Fibroblast of skin of back (primary cell): ENCODE measurements at places on chromosomes 4 and X.

- no peak for DNase-seq
Measured at GRCh38 chr4:112513971-112514646, 1.9 kb downstream of the NEUROG2 start.

GRCh38 chrX:17537723-17538243 lies 162.8 kb downstream of the NHS start:
- no peak for DNase-seq

GRCh38 chr4:183100827-183101226 lies 1.8 kb downstream of the WWC2 start:
- no peak for DNase-seq

DNA sequence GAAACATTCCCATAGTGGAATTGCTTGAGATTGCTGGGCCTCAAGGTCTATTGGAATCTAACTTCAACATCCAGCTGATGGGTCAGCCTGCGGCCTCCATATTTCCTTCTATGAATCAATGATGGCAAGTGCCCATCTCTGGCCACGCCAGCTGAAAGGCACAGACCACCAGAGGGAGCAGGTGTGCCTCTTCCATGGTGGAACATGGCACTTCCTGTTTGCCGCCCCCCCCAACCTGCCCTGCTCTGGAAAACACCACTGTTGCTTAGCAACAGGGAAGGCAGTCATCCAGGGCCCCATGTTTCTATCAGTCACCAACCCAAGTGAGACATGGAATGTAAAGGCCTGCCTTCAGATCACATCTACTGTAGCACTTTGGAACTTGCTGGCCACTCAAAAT lies 11.6 kb downstream of the PAGE4 start:
- peak; percentile 42 for DNase-seq
